ENCODE measurements at places on chromosomes 11 and 22.

- no peak for DNase-seq
Observed at GRCh38 chr11:74681686-74682651, 49.3 kb downstream of the CHRDL2 start.

DNA sequence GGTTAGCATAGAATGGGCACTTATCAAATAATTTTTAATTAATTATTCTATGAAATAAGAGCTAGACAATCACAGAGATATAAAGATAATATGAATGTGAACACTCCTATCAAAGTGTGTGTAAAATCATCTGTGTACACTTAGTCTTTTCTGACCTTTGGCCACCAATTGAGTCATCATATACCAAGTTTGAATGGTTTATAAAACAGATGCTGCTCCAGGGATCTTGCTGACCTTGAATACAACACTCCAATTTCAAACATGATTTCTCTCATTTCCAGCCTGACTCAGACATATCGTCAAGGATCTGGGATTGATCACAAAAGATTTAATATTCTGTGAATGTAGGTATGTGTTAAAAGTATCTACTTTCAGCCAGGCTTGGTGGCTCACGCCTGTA is 2.9 kb upstream of the OR51V1 start:
- no peak for DNase-seq

DNA sequence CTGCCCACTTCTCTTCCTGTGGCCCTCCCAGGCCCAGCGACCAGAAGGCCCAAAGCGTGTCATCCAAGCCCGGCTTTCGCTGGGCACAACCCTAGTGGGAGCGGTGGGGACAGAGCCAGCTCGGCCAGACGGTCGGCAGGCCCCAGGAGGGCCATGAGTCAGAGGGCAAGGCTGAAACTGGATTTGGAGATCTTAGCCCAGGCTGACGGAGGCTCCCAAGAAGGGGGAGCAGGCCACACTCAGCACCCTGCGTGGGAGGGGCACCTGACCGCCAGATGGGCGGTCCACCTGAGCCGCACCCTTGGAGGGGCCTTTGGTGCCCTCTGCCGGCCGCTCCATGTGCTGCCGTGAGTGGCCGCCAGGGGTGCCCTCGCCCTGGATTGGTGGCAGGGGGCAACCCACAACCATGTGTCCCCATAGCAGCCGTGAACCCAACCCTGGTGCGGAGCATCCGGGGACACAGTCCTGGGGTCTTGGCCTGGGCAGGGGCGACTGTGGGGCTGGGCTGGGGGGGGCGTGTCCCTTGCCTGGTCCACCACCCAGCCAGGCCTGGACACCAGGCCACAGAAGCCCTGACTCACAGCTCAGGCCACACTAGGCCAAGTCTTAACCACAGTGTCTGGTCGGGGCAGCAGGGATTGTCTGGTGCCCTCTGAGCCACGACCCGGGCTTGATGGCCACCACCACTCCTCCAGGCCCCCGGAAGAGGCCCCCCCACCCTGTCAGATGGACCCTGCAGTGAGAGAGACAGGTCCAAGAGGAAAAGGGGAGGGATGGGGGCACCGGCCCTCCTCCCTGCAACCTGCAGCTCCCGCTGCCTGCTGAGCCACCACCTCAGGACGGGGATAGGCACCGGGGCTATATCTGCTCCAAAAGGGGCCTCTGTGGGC is 19.2 kb upstream of the TALDO1 start:
- DNase-seq: peak; percentile 61

DNA sequence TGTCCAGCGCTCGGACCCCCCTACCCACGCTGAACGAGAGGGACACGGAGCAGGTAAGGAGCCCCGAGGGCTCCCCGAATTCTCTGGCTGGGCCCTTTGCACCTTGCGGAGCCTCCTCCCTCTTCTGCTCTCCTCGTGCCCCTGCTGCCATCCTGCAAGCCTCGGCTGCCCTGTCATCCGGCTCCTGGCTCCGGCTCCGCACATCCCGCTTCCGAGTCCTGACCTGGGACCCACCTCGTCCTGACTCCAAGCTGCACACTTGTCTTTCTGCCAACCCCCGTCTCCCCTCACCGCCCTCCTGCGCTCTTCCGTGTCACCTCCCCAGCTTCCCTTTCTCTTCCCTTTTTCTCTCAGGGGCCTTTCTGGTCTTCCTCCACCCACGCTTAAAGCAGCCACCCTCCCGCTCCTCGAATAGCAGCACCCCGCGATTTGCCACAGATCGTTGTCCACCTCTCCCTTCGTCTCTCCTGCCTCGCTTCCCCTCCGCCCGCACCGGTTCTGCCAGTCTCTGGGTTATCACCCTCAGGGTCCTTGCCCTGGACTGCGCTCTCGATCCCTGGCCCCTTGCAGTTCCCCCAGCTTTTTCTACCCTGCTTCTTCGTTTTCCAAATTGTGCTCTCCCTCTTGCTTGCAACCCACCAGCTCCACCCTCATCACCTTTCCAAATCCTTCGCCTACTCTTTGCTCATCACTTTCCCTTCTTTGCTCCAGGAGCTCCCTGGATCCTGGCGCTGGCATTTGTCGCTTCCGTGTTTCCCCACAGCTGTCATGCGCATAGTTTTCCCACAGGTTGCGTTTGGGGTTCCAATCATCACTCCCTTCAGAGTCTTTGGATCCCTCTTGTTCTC is 822 bp downstream of the MARK2 start:
- no peak for DNase-seq
